Trophoblast cell (in vitro differentiated cells and primary cell): ENCODE measurements at places on chromosomes 1 and 21.

DNA sequence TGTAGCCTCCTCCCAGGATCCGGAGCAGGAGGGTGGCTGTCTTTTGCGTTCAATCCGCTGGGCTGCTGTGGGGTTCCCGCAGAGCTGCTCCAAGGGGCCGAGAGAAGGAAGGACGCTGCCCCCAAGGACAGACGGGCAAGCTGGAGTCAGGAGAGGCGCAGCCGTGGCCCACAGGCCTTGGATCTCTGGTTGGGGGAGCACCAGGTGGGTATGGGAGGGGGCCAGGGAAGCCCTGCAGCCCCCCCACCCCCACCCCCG is 15.9 kb upstream of the SKI start:
- DNase-seq: no peak
- H3K27ac ChIP-seq: peak overlapping the region; percentile 74
- peaks cover 24% of the 10 kb centered on the region for H3K4me1 ChIP-seq
- no peaks in the 10 kb centered on the region for H3K27me3 ChIP-seq
- H3K4me3 ChIP-seq: peak overlapping the region; percentile 16

DNA sequence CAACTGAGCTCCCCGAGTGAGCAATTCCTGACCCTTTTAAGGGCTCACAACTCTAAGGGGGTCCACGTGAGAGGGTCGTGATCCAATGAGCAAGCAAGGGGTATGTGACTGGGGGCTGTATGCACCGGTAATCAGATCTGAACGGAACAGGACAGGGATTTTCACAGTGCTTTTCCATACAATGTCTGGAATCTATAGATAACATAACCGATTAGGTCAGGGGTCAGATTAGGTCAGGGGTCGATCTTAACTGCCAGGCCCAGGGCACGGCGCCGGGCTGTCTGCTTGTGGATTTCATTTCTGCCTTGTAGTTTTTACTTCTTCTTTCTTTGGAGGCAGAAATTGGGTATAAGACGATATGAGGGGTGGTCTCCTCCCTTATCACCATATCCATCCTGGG is 30.7 kb upstream of the OPRD1 start:
- peaks cover 10% of the 10 kb centered on the region for H3K4me1 ChIP-seq
- no peak overlapping the region for H3K4me3 ChIP-seq
- H3K27me3 ChIP-seq: no peaks in the 10 kb centered on the region
- DNase-seq: no peak
- peaks cover under 1% of the 10 kb centered on the region for H3K36me3 ChIP-seq

DNA sequence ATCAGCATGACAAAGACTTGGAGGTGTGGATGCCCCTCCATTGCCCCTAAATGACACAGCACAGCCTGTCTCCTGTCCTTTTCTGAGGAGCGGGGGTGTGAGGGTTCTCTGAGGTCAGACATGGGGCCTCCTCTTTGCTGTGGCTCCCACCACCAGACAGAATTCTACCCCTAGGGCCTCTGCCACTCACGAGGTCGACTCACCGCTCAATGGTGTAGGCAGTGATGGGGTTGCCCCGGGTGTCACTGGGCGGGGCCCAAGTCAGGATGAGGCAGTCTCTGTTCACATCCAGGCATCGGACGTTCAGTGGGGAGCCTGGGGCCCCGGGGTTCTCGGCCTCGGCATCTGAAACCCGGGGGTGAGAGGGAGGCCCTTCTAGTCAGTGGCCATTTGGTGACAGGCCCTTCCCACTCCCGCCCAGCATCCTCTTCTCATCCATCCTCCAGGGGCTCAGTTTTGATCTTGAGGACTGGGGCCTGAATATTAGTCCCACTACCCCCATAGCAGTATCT is 19.9 kb downstream of the MYOM3 start:
- no peak for DNase-seq
- H3K4me1 ChIP-seq: no peaks in the 10 kb centered on the region
- no peaks in the 10 kb centered on the region for H3K27me3 ChIP-seq

GRCh38 chr21:39385299-39386145 is 36.6 kb upstream of the HMGN1 start:
- H3K4me3 ChIP-seq: no peak overlapping the region
- H3K27me3 ChIP-seq: no peaks in the 10 kb centered on the region
- no peak overlapping the region for H3K27ac ChIP-seq
- H3K4me1 ChIP-seq: peaks cover 11% of the 10 kb centered on the region
- peak; percentile 70 for DNase-seq

DNA sequence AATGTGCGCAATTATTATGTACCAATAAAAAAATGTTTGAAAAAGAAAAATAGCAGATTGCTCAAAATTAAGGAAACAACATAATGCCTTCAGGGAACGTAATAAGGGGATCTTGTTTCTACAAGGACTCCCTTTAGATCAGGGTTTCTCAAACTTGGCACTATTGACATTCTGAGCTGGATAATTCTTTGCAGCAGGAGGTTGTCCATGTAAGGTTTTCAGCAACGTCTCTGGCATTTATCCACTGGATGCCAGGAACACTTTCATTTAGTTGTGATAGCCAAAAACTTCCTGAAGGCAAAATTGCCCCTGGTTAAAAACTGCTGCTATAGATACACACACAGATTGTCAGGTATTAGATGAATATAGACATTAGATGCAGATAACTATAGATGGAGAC is 666.7 kb upstream of the ADAMTS5 start:
- H3K36me3 ChIP-seq: no peaks in the 10 kb centered on the region
- DNase-seq: peak; percentile 32
- no peaks in the 10 kb centered on the region for H3K27me3 ChIP-seq
- no peak overlapping the region for H3K27ac ChIP-seq
- no peak overlapping the region for H3K4me3 ChIP-seq
- no peaks in the 10 kb centered on the region for H3K4me1 ChIP-seq

- H3K4me1 ChIP-seq: no peaks in the 10 kb centered on the region
- no peaks in the 10 kb centered on the region for H3K27me3 ChIP-seq
- no peak for DNase-seq
- no peaks in the 10 kb centered on the region for H3K36me3 ChIP-seq
Measured at GRCh38 chr21:34707876-34708325, 39.1 kb downstream of the CLIC6 start.

- no peak overlapping the region for H3K27ac ChIP-seq
- no peak for DNase-seq
- H3K4me3 ChIP-seq: no peak overlapping the region
- peaks cover 30% of the 10 kb centered on the region for H3K36me3 ChIP-seq
Measured at GRCh38 chr1:46592823-46593222, 11.2 kb downstream of the MKNK1 start.

DNA sequence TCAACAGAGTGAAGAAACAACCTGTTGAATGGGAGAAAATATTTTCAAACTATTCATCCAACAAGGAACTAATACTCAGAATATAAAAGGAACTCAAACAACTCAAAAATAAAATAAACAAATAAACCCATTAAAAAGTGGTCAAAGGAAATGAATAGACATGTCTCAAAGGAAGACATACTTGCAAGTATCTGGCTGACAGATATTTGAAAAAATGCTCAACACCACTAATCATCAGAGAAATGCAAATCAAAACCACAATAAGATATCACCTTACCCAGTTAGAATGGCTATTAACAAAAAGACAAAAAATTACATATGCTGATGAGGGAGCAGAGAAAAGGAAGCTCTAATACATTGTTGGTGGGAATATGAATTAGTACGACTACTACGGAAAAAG is 38.2 kb downstream of the TNFSF4 start:
- H3K36me3 ChIP-seq: no peaks in the 10 kb centered on the region
- no peaks in the 10 kb centered on the region for H3K27me3 ChIP-seq
- no peak for DNase-seq
- H3K4me3 ChIP-seq: no peak overlapping the region
- H3K4me1 ChIP-seq: no peaks in the 10 kb centered on the region

- H3K36me3 ChIP-seq: peaks cover 36% of the 10 kb centered on the region
- no peak overlapping the region for H3K4me3 ChIP-seq
- no peak overlapping the region for H3K27ac ChIP-seq
- no peaks in the 10 kb centered on the region for H3K4me1 ChIP-seq
- no peak for DNase-seq
- H3K27me3 ChIP-seq: no peaks in the 10 kb centered on the region
Measured at GRCh38 chr1:169129109-169129784, 22.8 kb downstream of the ATP1B1 start.

DNA sequence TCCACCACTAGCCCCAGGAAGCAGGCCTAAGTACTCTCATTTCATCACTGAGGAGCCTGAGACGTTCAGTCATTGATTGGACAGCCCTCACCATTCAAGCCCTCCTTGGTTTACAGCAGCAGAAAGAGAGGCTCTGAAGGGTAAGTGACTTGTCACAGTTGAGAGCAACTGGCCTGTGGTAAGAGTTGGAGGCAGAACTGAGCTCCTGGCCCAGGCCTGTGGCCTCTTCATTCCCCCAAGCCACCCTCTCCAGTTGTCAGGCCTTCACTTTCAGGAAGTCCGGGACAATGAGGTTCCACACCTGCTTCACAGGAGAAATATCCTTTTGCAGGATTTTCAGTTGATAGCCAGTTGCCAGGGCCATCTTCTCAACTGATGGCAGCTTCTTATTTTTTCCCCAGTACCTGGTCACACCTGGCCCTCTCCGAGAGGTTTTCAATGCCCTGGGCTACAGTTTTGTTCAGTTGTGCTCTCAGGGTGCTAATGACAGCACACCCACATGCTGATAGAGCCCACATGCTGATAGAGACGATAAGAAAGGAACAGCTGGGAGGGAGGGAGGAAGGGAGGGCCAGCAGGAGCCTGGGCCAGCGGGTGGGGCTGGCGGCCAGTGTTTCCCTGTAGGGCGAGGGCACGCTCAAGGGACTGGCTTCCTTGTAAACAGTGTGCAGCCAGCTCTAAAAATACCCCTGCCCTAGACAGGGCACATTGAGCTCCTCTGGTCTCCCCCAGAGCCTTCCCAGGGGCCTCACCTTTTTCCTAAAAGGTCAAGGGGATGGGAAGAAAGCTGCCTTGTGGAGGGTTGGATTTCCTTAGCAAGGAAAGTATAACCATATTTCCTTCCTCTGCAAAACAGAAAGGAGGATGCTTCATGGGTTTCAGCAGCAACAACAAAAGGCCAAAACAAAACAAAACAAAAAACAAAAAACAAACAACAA is 112.7 kb upstream of the JUN start:
- peak; percentile 97 for DNase-seq
- no peak overlapping the region for H3K27ac ChIP-seq
- H3K27me3 ChIP-seq: no peaks in the 10 kb centered on the region
- peaks cover 12% of the 10 kb centered on the region for H3K4me1 ChIP-seq
